ENCODE measurements at places on chromosomes 6 and 20.

- no peak for DNase-seq
Observed at GRCh38 chr6:70673054-70673453, 5.4 kb downstream of the SMAP1 start.

DNA sequence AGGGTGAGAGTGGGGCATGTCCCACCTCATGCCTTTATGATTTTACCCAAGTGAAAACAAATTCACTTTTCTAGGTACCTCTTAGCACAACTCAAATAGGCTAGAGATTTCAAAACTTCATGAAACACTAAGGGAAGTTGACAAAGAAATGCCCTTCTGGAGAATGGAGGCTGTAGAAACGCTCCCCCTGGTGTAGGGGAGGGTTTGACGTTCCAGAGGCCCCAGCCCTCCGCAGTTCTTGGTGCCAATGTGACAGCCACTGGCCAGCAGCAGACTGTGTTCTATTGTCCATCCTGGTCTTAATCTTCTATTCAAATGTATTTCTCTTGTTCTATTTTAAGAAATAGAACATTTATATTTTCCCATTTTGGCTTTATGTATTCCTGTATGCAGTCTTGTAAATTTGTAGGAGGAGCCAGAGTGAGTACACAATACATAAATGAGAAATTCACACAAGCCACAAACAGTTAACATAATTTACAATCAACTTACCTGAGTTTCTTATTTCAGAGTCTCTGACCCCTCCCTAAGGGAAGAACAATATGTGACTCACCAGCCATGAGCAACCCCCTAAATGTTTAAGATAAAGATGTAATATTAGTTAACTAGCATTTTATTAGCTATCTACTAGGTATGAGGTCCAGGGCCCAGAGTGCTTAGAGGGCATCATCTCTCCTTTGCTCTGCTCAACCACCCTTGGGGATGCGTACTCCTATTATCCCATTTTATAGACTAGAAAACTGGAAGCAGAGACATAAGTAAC is 8.8 kb upstream of the MUC21 start:
- DNase-seq, result peak; percentile 18

GRCh38 chr6:160040055-160040454 is 71.2 kb downstream of the IGF2R start:
- no peak for DNase-seq

GRCh38 chr20:21388566-21388965 is 8.8 kb downstream of the NKX2-4 start:
- DNase-seq, result no peak

DNA sequence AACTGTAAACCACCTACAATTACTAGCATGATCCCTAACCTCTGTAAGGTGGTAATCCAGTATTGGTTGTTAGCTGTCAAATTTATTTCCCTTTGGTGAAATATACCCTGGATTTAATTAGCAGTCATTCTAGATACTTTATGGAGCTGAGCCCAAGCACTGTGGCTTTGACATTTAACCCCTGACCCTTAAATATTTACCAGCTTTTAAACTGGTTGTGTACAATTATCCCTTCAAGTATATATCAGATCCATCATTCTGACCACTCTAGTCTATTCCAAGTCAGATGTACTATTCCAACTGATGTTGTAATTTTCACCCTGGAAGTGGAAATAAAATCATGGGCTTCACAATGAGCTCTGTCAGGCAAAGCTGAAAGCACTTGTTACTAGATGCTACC is 229.6 kb downstream of the FOXC1 start:
- DNase-seq, result no peak

- peak; percentile 12 for DNase-seq
Observed at GRCh38 chr6:169830876-169831275, 79.5 kb downstream of the ERMARD start.

All from mammary epithelial cell (primary cell).